ENCODE measurements at places on chromosomes 13 and 19. TPM values are rescaled to one million over a fixed set of nuclear protein-coding genes. Genes with fewer than 3 reads are reported as not detected.

Gene ZNF560
- not detected for polyA plus RNA-seq

Gene GRIK5
- 0.40 TPM for polyA plus RNA-seq

Gene PRKD2
- not detected for polyA plus RNA-seq

Gene SARS2
- 17.0 TPM for polyA plus RNA-seq

Gene ZNF556
- polyA plus RNA-seq, result not detected

Gene KCTD4
- polyA plus RNA-seq, result 8.3 TPM
